Aorta (tissue), 5 donors: ENCODE measurements at places on chromosomes 6 and 20.

GRCh38 chr6:4914420-4915159 lies 89.2 kb downstream of the RPP40 start:
- no peak for DNase-seq

DNA sequence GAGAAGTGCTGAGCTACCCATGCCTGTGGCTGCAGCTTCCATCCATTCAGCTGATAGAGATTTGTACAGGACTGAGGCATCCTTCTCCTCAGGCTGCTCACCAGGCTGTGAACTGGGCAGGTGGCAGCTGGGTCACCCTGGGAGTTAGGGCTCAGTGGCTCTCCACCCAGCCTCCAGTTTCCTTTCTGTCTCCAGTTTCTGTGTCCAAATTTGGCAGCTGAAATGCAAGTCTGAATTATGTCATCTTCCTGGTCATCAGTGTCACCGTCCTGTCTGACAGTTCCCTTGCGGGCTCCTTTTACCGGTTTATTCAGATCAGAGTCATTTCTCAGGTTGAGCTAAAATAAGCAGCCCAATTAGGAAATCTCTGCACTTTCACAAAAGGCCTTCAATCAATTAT lies 93.3 kb downstream of the EDN1 start:
- DNase-seq, result no peak

DNA sequence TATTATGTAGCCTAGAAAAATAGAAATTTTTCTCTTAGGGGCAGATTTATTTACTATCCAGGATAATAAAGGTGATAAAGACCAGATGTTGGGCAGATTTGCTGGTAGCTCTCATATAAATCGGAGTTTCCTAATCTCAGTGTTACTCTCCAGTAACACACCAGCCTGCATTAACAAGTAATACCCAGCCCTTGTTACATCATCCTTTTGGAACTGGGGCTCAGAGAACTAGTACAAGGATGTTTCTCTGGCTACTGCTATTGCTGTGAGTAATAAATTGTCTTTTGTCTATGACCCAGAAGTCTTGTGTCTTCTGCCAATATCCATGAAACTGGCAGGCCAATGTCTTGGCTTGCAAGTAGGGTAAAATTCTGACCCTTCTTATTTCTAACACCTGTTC lies 16.8 kb downstream of the TPD52L1 start:
- DNase-seq, result no peak

GRCh38 chr6:149078211-149078782 lies 239.2 kb upstream of the TAB2 start:
- DNase-seq, result no peak

- no peak for DNase-seq
These were observed 77.3 kb downstream of the DNAAF9 start for GRCh38 chr20:3330046-3330741.

GRCh38 chr6:127812985-127813698 lies 87.7 kb downstream of the THEMIS start:
- no peak for DNase-seq

DNA sequence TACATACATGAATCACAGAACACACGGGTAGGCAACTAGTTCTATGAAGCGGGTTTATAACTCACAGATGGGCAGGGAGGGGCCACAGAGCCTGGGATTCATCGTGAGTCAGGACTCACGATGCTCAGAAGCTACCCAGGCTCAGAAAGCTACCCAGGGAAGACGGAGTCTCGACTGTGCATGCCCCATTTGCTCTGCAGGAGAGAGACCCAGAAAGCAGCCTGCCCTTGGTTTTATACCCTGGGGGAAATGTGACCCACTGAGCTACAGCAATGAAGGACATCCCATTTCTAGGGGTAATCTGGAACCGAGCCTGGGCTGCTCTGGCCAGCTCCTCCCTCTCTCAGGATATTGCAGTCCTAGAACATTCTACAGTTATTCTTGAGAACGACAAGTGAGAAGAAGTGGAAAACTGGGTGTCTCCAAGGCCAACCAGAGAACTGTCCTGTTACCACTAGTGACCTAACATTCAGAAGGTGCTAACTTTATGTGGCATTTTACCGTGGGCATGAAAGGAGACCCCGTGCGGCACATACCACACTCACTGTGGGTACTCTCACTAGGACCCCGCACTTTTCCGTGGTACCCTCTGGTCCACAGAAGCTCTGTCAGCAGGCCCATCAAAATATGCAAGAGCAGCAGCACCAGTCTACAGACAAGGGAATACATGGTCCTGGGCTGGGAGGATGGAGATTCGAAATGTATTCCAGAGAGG lies 201.9 kb upstream of the PMEPA1 start:
- no peak for DNase-seq

GRCh38 chr6:21257125-21257524 lies 336.4 kb upstream of the SOX4 start:
- DNase-seq, result no peak

DNA sequence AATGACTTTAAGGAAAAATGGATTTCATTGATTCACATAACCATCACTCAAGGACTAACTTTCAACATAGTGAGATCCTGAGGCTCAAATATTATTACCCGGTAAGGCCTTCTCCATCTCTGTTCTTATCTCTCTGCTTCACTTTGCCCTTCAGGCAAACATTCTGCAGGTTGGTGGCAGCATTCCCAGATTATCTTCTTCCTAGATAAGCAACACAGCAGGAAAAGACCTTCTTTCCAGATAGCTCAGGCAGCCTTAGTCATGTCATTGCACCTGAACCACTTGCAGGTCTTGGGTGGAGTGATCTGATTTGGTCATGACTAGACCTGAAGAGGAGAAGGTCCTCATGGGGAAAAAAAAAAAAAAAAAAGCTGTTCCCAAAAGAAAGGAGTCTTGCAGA lies 5.3 kb upstream of the HIVEP2 start:
- no peak for DNase-seq

DNA sequence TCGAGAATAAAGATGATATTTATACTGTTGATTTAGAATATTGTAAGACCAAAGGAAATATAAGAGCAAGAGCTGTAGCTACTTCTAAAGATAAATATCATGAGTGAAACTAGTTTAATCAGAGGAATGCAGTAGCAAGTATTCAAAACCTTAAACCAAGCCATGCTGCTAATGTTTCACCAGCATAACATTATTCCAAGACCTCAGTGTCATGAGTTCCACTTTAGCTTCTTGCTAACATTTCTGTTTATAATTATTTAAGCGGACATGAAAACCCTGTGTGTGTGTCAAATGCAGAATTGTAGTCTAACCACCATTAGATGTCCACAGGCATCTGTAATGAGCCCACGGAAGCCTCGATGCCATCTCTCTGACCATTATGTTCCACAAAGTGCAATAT lies 752.6 kb upstream of the MARCKS start:
- no peak for DNase-seq

DNA sequence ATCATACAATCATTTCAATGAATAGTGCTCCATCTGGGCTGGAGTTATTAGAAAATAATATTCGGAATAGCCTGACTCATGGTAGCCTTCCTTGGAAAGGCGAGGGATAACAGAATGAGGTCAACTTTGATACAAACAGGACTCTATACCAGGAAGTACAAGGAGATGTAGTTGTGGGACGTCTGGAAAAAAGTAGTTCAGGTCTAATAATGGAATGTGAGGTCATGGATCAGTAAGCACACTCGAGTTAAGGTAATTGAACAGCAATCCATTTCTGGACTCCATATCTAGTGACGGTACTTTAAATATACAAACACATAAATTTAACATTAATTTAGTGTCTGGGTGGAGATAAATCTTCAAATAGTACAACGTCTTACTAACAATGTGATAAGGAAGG lies 1204.0 kb upstream of the ADGRB3 start:
- DNase-seq, result no peak

DNA sequence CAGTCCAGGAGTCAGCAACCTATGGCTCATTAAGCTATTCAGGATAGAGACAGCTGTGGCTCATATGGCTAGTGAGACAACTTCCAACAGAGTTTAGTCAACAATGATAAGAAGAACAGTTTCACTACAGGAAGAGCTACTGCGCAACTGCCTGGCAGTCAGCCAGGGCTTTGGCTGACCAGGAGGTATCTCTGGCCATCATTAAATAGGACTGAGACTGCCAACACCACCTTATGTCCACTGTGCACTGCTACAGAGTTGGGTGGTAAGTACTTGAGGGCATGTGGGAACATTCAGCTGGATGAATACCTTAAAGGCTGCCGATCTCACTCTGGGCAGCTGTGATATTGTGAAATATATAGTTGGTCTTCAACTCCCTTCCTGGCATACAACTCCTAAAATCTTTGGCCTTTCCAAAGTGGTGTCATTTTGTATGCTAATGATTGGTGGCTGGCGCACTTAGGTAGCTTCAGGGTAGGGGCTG lies 52.2 kb upstream of the FAM83C start:
- no peak for DNase-seq

GRCh38 chr6:12084681-12085080 lies 72.6 kb downstream of the HIVEP1 start:
- DNase-seq, result no peak

- DNase-seq, result no peak
These were observed 152.1 kb upstream of the RNF24 start for GRCh38 chr20:4167261-4168021.

GRCh38 chr20:7866285-7866684 lies 74.0 kb downstream of the HAO1 start:
- DNase-seq, result no peak

GRCh38 chr6:51013376-51013775 lies 194.7 kb downstream of the TFAP2B start:
- no peak for DNase-seq

DNA sequence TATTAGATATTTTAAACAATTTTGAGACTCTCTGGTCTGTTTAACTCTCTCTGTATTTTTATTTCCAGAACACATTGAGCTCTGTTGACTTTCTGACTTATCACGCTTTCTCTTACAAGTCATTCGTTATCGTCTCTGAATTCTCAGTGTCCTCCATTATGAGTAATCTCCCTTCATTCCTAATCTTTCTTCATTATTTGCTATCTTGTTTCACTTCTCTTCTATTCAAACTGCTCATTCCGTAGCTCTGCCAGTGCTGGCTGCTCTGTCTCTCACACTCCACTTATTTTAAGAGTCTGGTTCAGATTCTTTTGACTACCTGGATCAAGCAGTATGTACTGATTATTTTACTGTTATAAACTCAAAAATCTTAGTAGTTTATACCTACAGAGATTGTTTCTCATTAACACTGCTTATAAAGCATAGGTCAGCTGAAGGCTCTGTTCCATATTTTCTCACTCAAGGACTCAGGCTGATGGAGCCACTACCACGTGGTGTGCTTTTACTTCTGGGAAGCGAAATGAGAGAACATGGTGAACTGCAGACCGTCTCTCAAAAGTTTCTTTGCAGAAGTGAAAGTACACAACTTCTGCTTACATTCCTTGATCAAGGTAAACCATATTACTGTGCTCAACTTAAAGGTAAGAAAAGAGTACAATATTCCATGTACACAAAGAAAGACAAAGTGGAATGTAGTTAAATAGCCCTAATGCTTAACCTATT lies 485.2 kb downstream of the GRIK2 start:
- DNase-seq, result no peak

DNA sequence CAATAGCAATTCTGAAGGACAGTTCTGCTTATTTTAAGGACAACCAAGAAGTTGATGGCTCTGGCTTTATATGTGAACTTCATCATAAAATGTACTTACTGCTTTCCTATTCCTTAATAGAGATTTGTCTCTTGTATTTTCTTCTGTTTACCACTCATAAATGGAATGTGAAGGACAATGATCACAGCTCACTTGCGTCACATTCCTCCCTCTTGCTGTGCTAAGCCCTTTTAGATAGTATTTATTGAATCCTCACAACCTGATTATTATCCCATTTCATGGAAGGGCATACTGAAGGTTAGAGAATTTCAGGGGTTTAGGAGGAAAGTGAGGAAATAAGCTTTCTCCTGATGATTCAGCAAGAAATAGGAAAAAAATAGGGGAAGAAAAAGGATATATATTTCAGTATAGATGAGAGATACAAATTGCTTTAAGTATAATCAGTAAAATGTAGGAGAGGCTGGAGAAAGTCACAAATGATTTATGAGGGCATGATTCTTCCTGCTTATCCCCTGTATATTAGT lies 132.9 kb downstream of the AIG1 start:
- no peak for DNase-seq

GRCh38 chr6:15524861-15525401 lies 137.9 kb downstream of the DTNBP1 start:
- DNase-seq, result peak; percentile 65

DNA sequence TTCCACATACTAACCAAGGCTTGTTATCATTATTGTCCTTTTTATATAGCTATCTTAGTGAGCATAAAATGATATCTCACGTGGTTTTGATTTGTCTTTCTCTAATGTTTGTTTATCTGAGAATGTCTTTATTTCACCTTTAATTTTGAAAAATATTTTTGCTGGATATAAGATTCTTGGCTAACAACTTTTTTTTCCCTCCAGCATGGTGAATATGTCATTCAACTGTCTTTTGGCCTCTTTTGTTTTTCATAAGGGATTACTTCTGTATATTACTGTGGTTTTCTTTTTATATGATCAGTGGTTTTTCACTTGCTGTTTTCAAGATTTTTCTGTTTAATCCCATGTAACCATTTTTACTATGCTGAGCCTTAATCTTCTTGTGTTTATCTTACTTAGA lies 141.0 kb downstream of the GRM1 start:
- DNase-seq, result no peak

- no peak for DNase-seq
These were observed 24.5 kb downstream of the CLIC5 start for GRCh38 chr6:45991189-45991588.

GRCh38 chr6:158290040-158290439 lies 22.2 kb upstream of the TULP4 start:
- DNase-seq, result no peak

- no peak for DNase-seq
These were observed 18.9 kb upstream of the COL19A1 start for GRCh38 chr6:69847492-69847788.

GRCh38 chr20:20148779-20149178 lies 96.4 kb downstream of the CFAP61 start:
- DNase-seq, result no peak

DNA sequence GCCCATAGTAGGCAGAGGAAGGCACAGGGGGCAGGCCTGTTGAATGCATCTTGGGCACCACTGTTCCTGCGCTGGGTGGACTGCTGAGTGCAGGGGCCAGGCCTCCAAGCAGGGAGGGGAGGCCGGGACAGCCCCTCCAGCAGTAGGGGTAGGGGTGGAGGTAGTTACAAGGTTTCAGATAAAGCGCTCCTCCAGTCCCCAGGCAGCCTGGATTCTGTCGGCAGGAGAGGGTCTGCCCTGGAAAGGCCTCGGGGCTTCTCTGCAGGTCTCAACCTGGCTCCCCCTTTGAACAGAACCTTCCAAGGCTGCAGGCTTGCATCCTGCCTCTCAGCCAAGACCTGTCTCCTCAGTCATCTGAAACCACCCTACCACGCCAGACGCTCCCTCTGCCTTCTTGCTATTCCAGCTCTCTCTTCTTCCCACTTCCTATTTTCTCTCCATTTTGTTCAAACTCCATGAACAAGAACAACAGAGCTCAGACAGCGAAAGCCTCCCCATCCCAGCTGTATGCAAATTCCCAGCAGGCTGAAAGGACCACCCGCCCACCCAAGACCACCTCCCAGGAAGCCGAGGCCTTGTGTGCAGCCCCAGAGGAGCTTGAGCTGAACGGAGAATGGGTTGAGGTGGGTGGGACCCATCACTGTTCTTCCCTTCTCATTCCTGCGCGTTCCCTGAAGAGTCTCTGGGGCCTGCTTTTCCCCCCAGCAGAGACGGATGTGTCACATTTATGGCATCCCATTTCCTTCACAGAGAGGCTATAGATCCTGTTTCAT lies 1.4 kb downstream of the MLN start:
- DNase-seq, result no peak
